M059J (cell line): ENCODE measurements at places on chromosomes 5 and 9. TPM values are rescaled to one million over a fixed set of nuclear protein-coding genes. Genes with fewer than 3 reads are reported as not detected.

- DNase-seq = no peak
Observed at GRCh38 chr5:87372705-87373104, 40.0 kb downstream of the CCNH start.

DNA sequence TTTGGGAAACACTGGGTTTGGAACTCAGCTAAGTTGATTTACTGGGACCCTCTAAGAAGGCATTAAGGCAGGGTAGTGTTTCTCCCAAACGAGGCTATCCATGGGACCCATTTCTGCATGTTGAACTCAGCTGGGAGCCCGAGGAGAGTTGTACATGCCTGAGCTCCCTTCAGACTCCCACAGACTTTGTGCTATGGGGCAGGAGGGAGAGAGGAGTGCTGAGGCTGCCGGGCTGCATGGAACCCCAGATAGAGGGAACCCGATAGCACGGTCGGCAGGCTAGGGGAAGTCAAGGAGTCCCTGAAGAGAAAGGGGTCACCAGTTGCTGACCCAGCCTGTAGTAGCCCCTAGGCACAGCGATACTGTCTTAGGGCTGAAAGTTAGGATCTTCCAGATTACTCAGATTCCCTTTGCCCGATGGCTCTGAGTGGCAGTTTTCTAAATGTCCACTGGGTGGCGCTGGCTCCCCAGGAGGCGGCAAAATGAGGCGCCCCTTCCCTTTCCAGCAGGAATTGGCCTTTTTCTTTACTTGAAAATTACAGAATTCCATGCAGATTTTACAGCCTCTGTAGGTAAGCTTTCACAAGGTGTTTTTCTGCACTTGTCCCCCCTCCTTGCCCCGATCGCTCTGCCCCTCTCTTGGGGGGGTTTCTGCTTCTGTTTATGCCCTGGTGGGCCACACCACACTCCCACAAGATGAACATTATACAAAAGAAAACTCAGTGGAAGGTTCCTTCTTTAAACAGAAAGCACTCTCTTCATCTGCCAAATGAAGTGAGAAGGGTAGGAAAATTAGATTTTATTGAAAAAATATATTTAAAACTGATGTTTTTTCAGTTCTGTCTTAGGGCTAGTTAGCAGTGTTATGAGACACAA is 17.8 kb downstream of the NANS start:
- DNase-seq = peak; percentile 56

DNA sequence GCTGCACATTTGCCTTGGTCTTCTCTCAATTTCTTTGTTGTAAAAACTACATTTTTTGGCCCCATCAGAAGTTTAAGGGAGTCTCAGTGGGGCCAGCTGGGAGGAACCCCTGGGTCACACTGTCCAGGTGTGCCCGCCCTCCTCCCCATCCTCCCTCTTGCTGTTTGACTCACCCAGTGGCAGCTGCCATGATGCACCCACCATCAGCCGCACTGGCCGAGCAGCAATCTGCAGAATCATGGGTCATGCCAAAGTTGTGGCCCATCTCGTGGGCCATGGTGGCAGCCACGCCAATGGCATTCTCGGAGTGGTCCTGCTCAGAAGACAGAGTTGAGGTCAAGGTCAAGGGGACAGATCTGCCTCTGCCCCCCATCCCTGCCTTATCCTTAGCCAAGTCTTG is 45.5 kb downstream of the NIPAL4 start:
- no peak for DNase-seq

DNA sequence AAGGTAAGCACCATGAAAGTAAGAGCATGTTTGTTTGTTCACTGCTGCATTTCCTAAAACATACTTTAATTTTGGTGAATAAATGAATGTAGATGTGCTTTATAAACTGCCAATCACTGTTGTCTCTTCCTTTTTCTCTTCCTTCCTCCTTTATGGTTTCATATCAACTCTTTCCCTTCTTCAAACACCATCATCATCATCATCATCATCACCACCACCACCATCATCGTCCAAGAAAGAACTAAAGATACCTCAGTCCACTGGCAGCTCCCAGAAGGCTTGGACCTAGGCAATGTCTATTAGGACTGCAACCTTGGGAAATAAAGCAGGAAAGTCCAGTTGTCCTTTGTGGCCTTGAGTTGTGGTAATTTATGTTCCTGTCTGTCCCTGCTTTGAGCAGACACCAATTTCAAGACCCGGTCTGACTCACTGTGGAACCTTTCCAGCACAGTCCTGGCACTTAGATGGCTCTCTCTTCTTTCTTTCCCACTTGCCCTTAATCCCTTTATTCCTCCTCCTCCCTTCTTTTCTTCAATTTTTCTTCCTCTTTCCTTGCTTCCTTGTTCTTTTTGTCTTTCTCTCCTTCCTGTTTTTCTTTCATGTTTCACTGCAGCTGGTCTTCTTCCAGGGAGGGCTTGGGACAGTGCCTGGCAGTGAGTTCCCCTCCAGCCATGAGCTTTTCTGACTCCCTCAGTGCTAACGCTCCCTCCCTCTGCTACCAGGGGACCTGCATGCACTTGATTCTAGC is 99.3 kb downstream of the ANGPTL2 start:
- no peak for DNase-seq

- DNase-seq = no peak
Observed at GRCh38 chr9:95725045-95725444, 150.4 kb upstream of the ERCC6L2 start.

DNA sequence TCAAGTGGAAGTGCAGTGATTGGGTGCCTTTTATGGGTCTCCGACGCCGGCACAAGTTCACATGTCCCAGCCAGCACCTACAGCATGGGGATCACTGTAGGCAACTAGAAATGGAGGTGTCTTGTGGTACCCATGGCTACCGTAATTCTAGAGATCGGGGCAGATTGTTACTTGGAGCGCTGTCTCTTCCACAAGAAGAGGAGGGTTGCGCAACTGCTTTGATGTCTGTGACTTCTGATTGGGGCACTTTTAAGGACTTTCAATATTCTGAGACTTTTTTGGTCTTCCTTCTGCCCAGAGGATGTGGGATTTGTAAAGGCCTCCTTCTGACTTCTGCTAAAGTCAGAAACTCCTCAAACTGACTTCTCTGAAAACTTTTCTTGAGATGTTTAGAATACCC is 41.9 kb downstream of the GLRX start:
- DNase-seq = no peak

DNA sequence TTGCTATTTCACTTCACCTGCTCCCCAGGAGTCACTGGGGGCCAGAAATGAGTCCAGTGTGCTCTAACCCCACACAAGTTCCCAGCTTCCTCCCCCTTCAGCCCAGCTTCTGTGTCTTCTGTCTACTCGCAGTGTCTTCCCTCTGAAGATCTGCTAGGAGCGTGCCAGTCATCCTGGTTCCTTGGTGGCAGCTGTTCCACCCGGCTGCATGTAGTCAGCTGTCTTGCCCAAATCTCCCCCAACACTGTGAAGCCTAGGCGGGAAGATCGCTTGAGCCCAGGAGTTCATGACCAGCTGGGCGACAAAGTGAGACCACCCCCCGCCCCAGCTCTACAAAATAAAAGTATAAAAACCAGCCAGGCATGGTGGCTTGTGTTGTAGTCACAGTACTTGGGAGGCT is 154.0 kb downstream of the GDNF start:
- no peak for DNase-seq

- DNase-seq = peak; percentile 97
Observed at GRCh38 chr5:95823738-95824609, 1.4 kb upstream of the GLRX start.

- no peak for DNase-seq
Observed at GRCh38 chr9:101739311-101739710, 864 bp upstream of the GRIN3A start.

The FCN2 gene
- total RNA-seq = not detected in 2 replicates

The OGN gene
- total RNA-seq = not detected in 2 replicates

The PCDHA12 gene
- not detected in 2 replicates for total RNA-seq

The GCNT4 gene
- total RNA-seq = 0.79 and 1.2 TPM in 2 replicates
